K562 (cell line): ENCODE measurements at places on chromosomes 4 and X.

DNA sequence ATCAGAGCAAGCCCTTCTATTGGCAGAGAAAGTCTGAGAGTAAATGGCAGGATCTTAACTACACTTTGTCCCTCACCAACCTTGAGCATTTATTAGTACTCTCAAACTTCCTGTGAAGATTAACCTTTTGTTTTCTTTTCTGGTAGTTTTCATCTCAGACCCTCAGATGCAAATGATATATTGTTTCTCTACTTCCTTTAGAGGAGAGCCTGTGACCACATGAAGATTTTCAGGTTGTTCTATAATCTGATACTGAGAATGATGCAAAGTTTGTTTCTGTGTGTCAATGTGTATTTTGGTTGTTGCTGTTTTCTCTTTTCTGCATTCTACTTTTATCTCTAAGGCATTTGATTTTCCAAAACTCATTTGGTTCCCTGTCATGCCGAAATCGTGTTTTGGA lies 165.8 kb upstream of the CYSLTR1 start:
- DNase-seq: no peak

DNA sequence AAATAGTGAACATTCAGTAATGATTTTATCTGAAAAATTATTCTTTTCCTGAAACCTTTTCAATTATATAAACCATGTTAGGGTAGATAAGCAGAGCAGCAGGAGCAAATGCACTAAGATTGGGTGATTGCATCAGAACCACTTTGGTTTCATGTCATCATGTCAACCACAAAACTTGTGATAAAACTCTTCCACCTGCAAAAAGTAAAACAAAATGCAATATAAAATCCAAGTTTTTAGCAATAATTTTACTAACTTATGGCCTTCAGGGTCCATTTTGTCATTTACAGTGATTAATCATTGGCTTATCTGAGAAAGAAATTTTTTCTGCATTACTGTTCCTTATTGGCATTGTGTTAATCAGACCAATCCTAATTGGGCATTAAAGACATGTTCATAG lies 42.4 kb downstream of the NHS start:
- no peak for DNase-seq

DNA sequence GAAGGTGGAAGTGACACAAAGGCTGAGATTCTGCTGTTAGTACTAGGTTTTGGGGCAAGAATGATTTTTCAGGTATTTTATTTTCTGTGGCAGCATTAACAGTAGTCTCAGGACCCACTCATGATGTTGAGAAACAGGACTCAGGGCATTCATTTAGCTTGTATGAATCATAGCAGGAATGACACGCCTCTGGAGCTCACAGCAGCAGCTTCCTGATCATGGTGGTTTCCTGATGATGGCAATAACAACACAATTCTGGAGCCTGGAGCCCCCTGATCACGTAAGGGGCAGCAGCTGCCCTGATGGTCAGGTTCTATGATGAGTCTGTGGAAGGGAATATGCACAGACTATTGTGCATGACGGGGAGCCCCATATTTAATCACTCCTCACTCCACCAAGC lies 47.0 kb downstream of the TASL start:
- DNase-seq: no peak

- no peak for DNase-seq
Observed at GRCh38 chr4:15689540-15689939, 7.9 kb downstream of the FAM200B start.

GRCh38 chr4:139966383-139966782 lies 187.6 kb downstream of the MAML3 start:
- DNase-seq: no peak

- no peak for DNase-seq
Observed at GRCh38 chr4:91914176-91914804, 389.5 kb upstream of the GRID2 start.

DNA sequence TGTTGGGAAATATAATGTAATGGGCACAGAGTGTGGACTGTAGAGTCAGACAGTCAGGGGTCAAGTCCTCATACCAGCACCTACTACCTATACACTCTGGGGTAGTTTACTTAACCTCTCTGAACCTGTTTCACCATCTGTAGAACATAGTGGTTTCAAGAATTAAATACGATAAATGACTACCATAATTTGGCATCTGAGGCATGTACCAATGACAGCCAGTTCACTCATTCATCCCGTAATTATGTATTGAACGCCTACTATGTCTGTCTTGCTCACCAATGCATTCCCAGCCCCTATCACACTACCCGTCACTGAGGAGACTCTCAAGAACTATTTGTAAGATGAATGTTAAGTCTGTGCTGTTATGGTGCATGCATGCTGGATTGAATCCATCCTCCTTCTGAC lies 2.0 kb upstream of the FGB start:
- DNase-seq: no peak

- no peak for DNase-seq
Observed at GRCh38 chrX:18997916-18998315, 14.0 kb upstream of the PHKA2 start.

GRCh38 chrX:140933016-140933415 lies 69.4 kb upstream of the SPANXB1 start:
- DNase-seq: no peak

GRCh38 chr4:5204781-5205180 lies 153.5 kb downstream of the STK32B start:
- no peak for DNase-seq

- no peak for DNase-seq
Observed at GRCh38 chrX:11040996-11041395, 70.1 kb upstream of the HCCS start.

- DNase-seq: no peak
Observed at GRCh38 chr4:51930557-51930956, 87.6 kb downstream of the DCUN1D4 start.

DNA sequence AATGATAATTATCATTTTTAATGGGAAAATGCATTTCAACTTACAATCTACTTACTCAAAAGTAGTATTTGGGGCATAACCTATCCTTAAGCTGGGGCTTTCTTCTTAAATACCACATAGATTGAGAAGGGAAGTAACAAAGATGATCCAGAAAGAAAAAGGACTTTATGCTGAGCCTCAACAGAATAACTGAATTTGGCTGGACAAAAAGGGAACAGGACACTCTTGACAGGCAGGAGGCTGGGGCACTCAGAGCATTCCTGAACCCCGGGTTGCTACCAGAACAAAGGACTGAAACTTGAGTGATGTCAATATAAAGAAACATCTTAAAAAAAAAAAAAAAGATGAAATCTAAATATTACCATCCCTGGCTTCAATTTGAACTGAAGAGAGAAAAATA lies 23.9 kb downstream of the RELL1 start:
- DNase-seq: no peak

DNA sequence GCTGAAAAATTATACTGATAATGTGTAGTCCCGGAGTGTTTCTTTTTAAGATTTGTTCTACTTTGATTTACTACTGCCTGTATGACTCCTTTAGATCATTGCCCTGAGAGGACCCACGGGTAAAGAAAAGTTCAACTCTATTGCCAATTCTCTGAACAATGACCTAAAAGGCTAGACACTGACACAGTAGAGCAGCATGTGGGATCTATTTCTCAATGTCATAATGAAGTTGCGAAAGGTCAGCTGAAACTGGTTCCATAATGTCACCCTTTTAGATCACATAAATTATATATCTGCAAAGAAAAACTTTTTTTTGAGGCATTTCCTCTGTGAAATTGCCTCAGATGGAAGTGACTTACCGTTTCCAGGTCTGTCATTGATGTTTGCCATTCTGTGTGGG lies 67.4 kb downstream of the GLRB start:
- no peak for DNase-seq

GRCh38 chr4:172095161-172095560 lies 282.0 kb downstream of the GALNTL6 start:
- DNase-seq: no peak
